ENCODE measurements at places on chromosomes 16 and 17.

- DNase-seq: no peak
Measured at GRCh38 chr17:73588891-73589290, 55.4 kb downstream of the SDK2 start.

- no peak for DNase-seq
Measured at GRCh38 chr17:28396635-28397239, 9.3 kb downstream of the SLC46A1 start.

GRCh38 chr16:57708168-57708567, 13.6 kb downstream of the DRC7 start:
- no peak for DNase-seq

DNA sequence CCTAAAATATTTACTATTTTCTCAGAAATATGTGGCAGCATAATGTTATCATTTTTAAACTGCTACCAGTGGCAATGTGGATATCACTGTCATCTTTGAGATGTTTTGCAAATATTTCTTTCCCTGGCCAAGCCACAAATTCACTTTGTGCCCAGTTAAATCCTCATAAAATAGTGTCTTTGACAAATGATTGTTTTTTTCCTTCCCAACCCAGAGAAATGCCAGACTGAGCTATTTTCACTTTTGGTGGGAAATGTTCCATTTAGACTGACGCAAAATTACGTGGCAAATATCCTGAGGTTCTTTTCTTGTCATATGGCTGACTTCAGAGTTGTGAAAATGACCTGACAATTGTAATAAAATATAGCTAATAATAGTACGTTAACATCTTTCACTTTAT, 807.0 kb upstream of the SOX9 start:
- no peak for DNase-seq

DNA sequence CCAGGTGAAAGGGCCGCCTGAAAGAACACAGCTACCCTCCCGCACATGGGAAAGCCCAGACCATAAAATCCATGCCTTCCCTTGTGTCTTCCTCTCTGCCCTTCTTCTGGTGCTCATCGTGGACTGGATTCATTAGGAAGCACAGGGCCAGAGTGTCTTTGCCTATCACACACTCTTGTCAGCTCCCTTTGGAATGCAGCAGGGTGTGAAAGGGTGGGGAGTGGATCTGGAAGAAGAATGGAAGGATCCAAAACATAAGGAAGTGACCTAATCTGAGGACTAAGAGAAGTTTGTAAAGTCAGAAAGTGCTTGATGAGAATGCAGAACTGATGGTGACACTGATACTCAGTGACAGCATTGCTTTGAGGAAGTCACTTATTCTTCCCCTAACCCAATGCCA, 1147.3 kb upstream of the GOT2 start:
- DNase-seq: no peak

GRCh38 chr16:1053121-1053521, 19.4 kb upstream of the SSTR5 start:
- no peak for DNase-seq

DNA sequence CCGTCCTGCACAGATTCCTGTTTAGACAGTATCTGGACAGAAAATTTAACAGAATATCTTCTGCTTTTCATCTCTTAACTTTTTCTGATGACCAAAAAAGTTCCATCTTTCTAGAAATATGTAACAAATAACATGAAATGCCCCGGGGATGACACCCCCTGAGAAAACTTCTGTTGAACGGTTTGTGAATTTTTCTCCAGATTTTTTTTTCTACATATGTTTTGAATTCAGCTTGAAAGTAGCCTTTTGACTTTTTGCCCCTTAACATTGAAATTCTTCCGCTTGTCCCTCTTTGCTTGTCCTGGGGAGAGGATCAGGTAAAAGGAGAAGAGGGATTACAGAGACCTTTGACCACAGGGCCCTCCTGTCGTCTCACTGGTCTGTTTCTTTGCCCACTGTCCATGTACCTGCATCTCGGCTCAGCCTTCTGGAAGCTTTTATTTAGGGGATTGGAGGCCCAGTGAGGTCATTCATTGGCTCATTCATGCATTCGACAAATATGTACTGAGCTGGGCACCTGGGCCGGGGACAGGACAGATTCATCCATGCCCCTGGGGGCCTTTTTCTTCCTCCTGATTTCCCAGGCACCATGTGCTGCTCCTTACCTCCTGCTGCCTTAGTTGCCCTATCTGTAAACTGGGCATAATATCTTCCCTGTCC, 19.6 kb upstream of the CPNE2 start:
- no peak for DNase-seq

- no peak for DNase-seq
Measured at GRCh38 chr16:30068333-30068732, 2.8 kb downstream of the ALDOA start.
